ENCODE measurements at places on chromosomes 5 and 9.

DNA sequence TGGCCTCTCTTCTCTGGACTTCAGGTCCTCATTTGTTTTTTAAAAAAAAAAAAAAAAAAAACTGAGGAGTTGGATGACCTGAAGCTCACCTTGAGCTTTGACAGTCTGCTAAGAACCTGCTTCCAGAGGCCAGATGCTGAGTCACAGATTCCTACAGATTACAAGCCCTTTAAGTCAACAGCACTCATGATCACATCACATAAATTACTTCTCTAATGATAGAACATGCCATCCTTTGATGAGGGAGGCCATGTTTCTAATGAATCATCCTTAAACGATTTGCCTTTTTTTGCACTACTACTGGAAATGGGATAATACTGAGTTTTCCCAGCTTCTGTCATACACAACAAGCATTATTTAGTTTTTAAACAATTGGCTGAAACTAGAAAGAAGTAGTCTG lies 34.2 kb upstream of the MYOT start:
- DNase-seq = no peak

- no peak for DNase-seq
These were observed 39.9 kb downstream of the MVB12B start for GRCh38 chr9:126366366-126367011.

DNA sequence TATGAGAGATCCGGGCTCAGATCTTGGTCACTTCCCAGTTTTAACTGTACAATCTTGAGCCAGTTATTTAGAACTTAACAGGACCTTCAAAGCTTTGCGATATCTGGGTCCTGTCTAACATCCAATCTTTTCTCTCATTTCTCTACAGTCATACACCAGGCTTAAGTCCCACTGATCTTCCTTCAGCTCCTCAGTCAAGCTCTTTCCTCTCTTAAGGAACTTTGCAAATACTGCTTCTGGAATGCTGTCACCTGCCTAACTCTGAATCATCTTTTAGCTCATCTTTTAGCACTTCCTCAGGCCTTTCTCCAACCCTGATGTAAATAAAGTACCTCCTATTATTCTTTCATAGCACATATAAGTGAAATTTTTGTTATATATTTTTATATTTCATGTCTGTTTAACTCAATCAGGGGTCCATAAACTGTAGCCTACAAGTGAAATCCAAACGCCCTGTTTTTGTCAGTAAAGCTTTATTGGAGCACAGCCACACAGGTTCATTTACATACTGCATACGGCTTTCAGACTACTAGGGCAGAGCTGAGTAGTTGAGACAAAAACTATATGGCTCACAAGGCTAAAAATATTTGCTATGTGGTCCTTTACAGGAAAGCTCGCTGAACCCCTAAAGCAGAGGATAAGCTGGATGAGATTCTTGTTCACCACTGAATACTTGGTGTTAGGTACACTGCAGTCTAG lies 63.5 kb downstream of the MEF2C start:
- no peak for DNase-seq

DNA sequence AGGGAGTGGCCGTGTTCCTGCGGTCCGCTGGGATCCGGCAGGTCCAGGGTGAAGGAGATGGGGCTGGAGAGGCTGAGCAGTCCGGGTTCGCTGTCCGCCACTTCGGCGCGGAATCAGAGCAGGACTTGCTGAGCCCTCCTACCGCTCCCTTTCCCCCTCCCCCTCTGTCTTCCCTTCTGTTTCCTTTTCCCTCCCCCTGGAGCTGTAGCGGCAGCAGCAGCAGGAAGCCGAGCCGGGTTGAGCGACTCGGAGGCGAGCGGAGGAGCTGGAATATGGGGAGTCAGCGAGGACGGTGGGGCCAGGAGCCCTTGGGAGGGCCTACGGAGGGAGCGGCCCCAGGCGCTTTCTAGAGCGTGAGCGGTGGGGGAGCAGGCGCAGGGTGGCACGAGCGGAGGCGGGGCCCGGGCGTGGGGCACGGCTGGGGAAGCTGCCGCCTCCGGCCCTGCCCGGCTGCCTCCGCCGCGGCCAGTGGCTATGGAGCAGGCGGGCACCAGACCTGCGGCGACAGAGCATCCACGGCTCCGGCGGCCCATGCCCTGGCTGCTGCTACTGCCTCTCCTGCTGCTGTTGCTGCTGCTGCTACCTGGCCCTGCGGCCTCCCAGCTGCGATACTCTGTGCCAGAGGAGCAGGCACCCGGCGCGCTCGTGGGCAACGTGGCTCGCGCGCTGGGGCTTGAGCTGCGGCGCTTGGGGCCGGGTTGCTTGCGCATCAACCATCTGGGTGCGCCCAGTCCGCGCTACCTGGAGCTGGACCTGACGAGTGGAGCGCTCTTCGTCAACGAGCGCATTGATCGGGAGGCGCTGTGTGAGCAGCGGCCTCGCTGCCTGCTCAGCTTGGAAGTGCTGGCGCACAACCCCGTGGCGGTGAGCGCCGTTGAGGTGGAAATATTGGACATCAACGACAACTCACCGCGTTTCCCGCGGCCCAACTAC lies at the start of gene PCDHAC2:
Gene PCDHAC2 (plus strand): TSS at position 184 of the 933 bp plus-strand sequence. CDS start 291 bp downstream, at position 475.
- peak; percentile 70 for DNase-seq

DNA sequence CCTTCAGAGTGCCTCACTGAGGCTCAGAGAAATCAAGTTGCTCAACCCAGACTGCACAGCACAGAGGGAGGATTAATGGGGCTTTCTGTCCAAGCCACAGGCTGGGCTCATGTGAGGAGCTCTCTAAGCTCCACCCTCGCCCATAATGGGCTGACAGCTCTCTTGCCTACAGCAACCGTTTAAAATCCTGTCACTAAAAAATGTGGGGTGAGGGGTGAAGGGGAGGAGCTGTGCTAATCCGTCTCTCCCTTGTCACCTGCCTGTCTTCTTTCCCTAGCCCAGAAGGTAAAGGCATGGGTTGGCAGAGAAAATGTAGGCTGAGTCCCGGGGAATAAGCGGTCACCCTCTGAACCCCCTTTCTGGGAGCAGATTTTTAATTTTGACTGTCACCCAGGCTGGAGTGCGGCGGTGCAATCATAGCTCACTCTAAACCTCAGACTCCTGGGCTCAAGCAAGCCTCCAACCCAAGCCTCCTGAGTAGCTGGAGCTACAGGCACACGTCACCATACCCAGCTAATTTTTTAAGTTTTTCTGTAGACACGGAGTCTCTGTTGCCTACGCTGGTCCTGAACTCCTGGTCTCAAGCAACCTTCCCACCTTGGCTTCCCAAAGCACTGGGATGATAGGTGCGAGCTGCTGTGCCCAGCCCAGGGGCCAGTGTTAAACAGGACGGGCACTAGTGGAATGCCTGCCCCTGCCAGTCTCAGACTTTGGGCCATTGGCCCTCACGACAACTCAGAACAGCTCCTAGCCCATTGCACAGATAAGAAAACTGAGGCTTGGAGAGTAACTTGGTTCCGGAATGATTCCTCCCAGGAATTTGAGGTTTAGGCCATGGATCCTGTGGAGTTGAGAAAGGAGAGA lies 89.5 kb downstream of the LMX1B start:
- DNase-seq = no peak

GRCh38 chr9:99118782-99119466 lies 14.0 kb downstream of the TGFBR1 start:
- no peak for DNase-seq

DNA sequence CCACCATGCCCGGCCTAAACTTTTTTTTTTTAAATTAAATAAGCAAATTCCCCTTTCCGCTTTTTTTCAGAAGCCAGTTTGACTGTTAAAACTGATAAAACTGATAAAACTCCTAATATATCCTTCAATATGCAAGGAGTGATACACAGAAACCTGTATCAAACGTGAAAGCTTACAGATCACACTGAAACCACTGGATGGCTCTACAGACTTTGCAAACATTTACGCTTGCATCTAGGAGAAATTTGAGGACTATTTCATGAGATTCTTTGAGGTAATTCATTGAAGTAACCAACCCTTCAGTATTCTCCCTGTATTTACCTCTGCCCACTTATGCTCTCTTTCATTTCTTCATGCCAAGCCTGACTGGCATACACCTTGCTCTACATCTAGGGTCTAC lies 40.6 kb upstream of the CHD1 start:
- DNase-seq = no peak

DNA sequence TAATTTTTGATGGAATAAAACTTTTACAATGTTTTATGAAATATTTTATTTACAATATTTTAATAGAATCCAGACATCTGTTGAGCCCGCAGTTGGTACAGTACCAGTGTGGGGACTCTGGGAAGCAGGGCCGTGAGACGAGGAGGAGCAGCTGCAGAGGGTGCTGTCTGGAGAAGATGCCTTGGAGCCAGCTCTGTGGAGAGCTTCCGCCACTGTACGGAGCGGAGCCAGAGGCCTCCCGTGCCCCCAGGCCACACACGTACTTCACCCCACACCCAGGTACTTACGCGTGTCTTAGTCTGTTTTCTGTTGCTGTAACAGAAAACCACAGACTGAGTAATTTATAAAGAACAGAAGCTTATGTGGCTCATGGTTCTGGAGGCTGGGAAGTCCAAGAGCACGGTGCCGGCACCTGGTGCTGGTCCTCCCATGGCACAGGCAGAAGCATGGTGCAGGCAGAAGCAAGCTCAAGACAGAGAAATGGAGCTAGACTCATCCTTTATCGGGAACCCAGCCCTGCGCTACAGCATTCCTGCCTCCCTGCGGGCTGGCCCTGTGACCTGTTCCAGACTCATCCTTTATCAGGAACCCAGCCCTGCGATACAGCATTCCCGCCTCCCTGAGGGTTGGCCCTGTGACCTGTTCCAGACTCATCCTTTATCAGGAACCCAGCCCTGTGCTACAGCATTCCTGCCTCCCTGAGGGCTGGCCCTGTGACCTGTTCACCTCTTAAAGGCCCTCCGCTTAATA lies 23.3 kb downstream of the CEP72 start:
- no peak for DNase-seq

GRCh38 chr9:12774861-12775678 lies at the start of gene LURAP1L:
Gene LURAP1L (plus strand): TSS chr9:12775020. CDS start chr9:12775716, 696 bp downstream.
- DNase-seq = peak; percentile 83

DNA sequence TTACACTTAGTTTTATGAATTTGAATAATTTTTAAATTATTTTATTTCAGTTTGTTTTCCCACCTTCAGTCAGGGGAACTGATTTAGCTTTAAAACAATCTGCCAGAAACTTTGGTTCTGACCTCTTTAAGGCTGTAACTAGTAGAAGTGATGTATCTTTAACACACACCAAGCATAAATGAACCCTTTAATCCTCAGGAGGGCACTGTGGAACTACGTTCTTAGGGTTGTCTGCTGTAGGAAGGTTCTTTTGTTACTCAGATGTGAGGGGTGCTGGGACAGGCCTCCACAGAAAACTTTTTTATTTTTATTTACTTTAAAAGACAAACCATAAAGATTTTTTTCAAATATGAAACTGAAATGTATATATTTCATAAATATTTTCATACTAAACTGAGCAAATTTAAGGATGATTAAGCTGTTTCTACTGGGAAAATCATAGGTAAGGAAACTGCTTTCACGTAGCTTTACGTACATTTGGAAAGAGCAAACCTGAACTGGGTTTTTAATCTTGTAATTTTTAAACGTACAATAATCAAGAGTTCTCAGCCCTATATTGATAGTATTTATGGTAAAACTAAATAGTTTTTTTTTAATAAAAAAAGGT lies 5.3 kb downstream of the KLF4 start:
- DNase-seq = peak; percentile 50

DNA sequence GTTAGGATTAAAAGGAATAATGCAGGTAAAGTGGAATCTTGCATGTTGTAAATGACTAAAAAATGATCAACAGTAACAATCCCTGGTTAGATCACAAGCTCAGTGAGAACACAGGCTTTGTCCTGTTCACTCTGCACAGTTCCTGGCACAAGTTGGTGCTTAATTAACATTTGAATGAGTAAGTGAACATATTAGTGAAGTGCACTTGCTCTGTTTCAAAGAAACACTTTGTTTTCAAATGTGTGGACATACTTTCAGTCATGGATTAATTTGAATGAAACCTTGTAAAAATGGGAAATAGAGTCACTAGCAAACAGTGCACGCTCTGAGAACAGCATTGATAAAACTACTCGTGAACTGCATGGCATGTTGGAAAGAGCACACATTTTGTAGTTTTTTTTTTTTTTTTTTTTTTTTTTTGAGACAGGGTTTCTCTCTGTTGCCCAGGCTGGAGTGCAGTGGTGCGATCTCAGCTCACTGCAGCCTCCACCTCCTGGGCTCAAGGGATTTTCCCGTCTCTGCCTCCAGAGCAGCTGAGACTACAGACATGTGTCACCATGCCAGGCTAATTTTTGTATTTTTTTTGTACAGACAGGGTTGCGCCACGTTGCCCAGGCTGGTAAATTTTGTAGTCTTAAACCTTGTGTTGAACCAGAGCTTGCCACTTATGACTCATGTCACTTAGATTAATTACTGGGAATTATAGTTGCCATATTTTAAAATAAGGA lies 159.9 kb downstream of the LURAP1L start:
- no peak for DNase-seq

- no peak for DNase-seq
These were observed 542.6 kb downstream of the CSNK1G3 start for GRCh38 chr5:124054564-124054963.

DNA sequence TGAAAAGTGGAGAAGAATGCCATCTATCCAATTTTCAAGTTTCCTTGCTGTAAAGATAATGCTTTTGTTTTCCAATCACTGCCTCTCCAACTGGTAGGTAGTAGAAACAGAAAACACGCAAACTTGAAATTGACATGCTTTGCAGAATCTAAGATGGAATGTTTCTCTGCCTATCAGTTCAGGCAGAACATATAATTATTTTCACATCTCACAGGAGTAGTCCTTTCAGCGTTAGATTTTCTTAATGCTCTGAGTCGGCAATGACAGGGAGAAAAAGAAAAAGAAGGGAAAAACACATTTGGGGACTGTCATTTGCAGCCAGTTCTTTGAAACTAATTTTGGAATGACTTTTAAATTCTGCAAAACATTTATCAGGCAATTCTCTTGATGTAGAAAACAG lies 818.7 kb upstream of the PTPRD start:
- no peak for DNase-seq

Data from femur (tissue), 1 donor.